Hippocampal formation (tissue), 2 donors: ENCODE measurements at places on chromosomes 16 and 17.

- no peak for DNase-seq
Measured at GRCh38 chr16:1972490-1972877, 631 bp downstream of the TBL3 start.

GRCh38 chr16:16033208-16033717 is 83.8 kb downstream of the ABCC1 start:
- DNase-seq = no peak

GRCh38 chr17:81863123-81863675 is 2.9 kb upstream of the P4HB start:
- no peak for DNase-seq

DNA sequence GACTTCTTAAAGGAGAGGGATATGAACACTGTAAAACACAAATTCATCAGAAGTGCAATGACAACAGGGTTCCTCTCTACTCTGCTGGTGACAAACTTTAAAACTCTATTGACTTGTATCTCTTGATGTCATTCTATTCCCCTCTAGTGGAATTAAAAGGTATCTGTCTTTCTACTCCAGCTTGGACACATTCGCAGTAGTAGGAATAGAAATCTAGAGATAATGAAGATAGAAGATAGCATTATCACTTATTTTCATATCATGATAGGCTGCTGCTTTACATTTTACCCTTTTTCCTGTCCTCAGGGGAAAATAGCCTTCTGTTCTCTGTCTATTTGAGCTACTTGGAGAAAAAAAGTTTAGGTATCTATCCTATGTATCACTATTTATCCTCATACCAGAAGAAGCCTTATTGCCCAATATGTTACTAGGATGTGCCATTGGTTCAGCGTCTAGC is 209.6 kb upstream of the CACNG5 start:
- peak; percentile 70 for DNase-seq

DNA sequence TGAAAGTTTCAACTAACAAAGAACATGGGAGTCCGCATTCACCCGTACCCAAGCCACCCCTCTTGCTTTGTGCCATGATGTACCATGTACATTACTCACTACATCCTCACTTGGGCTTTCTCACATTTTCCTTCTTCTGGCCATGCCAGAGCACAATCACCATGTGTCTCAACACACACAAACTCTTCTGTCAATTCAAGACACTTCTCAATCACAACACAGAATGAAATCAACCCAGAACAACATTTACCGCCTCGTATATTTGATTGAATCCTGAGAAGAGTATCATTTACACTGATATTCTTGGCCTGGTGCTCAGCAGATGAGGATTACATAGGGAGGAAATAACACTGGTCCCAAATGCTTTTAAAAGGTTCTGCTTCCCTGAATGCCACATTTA is 4.5 kb downstream of the ADAMTS18 start:
- no peak for DNase-seq

- peak; percentile 73 for DNase-seq
Measured at GRCh38 chr17:80101011-80101945, at the start of gene GAA. Gene GAA (plus strand): TSS chr17:80101581. CDS start chr17:80104587, 3,006 bp downstream.

DNA sequence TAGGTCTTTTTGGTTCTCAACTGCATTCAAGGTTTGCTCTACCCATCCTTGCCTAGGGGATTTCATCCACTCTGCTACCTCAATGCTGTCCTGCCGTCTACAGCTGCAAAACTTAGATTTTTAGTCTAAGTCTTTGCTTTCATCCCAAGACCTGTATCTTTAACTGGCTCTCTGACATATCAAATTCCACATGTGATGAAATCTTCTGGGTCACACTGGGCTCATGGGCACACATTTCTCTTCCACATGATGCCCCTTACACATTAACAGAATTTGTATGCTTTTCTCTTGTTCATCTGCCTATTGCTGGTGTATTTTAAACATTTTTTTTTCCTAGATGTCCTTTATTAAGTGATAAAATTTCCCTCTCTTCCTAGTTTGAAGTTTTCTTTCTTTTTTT is 39.6 kb downstream of the MAF start:
- DNase-seq = no peak

DNA sequence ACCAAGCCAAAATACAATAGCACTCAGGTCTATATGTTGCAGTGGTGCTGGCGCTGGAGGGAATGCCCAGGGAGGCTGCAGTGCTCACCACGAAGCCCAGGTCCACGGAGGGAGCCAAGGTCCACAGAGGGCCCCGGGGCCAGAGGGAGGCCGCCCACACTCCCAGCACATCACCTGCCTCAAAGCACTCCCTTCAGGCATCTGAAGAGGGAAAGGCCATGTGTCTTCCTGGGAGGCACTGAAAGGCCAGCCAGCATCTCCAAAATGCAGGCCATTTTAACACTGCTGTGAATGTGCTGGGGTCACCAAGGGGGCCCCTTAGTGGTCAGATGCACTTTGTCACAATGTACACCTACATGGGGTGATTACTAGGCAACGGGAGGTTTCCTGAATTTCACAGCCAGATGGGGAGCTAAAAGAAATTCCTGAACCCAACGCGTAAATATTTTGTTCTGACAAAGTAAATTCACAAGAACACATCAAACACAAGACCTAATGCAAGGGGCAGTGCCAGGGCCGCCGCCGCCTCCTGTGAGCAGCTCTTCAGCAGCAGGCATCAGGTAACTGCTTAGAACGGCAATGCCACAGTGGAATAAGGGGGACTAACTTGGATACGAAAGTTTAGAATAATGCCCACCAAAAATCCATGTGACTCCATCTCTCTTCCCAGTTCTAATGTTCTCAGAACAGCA is 42.8 kb downstream of the USP22 start:
- DNase-seq = no peak

DNA sequence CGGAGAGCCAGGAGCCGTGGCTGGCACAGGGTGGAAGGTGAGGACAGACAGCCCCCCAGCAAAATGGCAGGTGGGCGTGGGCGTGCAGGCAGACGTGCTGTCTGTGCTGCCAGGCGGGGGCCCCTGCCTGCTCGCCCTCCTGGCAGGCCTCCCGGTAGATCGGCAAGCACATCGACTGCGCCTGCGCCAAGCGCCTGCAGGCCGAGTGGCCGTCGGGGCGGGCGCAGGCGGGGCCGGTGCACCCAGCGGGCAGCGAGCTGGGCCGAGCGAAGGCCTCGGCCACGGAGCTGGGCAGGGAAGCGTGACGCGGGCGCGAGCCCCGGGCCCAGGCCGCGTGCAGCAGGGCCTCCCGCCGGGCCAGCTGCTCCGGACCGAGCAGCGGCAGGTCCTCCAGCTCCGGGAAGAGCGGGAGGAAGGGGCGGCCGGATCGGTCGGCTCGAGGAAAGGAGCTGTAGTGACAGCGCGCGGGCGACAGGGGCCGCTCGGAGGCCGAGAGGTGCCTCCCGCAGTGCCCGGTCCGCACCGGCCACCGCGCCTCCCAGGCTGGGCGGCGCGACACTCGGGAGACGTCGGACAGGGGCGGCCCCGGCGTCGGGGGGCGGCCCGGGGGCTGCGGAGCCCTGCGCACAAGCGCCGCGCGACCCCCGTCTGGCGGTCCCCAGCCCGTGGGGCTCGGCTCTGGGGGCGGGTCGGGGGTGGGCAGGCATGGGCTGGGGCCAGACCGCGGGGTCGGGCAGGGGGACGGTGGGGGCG is 16.9 kb downstream of the GRIN2C start:
- peak; percentile 26 for DNase-seq

- no peak for DNase-seq
Measured at GRCh38 chr17:79230576-79230975, 156.0 kb downstream of the ENGASE start.

DNA sequence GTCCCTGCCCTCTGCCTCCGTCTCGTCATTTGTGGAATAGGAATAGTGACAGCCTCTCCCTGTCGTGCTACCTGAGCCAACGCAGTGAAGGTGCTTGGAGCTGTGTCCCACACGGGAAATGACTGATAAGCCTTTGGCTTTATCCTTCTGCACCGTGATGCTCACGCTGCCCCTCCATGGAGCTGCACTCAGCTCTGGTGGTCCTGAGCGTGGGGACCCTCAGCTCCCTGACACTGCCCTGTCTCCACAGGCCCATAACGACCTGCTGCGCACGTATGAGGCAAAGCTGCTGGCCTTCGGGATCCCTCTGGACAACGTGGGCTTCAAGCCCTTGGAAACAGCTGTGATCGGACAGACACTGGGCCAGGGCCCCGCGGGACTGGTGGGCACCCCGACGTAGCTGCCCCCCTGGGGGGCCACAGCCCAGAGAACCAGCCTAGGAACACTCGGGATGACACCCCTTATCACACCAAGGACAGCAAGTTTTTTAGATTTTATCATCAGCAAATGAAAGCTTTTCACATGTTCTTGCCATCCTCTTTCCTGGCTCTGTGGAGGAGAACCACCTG is 23.8 kb upstream of the DBNDD1 start:
- DNase-seq = no peak

- DNase-seq = no peak
Measured at GRCh38 chr17:1272701-1273100, 2.5 kb downstream of the BHLHA9 start.

- no peak for DNase-seq
Measured at GRCh38 chr16:27230562-27231001, 27.3 kb downstream of the KDM8 start.
